ENCODE measurements at places on chromosomes 11 and 22. TPM values are rescaled to one million over a fixed set of nuclear protein-coding genes. Genes with fewer than 3 reads are reported as not detected.

Gene OR56B1
- not detected for total RNA-seq

- DNase-seq: no peak
Observed at GRCh38 chr22:42967933-42968332, 47.0 kb downstream of the PACSIN2 start.

GRCh38 chr11:96038046-96038445 lies 114.1 kb upstream of the MTMR2 start:
- no peak for DNase-seq

GRCh38 chr11:83139310-83139709 lies 17.6 kb upstream of the PCF11 start:
- DNase-seq: no peak

- no peak for DNase-seq
Observed at GRCh38 chr11:33296695-33297094, 39.5 kb downstream of the HIPK3 start.

Data from endothelial cell of umbilical vein (primary cell).